ENCODE measurements at places on chromosomes 12 and 14.

DNA sequence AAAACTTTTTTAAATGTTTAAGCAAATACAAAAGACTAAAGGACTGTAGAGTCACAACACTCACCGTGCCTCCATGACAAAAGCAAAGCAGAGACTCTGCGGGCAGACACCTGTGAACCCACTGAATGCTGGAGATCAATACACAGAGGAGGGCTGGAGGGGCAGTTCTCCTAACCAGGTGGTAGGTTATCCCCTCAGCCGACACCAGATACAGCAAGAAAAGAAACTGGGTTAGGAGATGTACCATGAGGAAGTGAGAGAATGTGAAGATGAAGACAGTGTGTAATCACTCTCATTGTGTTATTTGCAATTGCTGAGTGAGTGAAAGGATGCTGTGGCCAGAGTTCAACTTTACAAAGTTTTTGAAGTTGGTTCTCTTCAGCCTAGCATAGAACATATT lies 480.3 kb downstream of the BCL11B start:
- no peak for DNase-seq

DNA sequence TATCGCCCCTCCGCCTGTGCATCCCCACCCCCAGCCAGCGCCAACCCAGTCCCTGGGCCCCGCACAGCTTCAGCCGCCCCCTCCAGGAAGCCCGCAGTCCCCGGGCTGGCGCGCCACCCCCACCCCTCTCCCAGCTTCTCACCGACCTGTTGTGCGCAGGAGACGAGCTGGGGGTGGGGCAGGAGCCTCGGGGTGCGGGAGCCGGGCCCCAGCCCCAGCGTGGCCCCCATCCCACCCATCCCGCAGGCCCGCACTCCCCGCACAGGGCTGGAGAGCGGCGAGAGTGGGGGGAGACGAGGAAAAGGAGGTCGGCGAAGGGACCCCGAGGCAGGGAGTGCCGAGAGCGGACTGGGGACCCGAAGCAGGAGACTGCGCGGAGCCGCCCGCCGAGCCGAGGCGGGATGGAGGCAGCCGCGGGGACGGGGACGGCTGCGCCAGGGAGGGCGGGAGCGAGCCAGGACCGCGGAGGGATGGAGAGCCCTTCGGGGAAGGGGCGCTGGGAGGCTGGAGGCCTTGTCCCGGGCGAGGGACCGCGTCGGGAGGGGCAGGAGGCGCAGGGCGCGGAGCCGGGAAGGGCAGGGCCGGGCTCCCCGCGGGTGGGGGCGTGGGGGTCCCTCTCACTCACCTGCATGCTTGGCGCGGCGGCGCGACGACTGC lies 498 bp downstream of the PIANP start:
- DNase-seq, result no peak

- DNase-seq, result no peak
These were observed at the start of gene GMPR2 for GRCh38 chr14:24232645-24233537. Gene GMPR2, plus strand, starts transcription at chr14:24232929. Its CDS starts 325 bp downstream, at chr14:24233254.

DNA sequence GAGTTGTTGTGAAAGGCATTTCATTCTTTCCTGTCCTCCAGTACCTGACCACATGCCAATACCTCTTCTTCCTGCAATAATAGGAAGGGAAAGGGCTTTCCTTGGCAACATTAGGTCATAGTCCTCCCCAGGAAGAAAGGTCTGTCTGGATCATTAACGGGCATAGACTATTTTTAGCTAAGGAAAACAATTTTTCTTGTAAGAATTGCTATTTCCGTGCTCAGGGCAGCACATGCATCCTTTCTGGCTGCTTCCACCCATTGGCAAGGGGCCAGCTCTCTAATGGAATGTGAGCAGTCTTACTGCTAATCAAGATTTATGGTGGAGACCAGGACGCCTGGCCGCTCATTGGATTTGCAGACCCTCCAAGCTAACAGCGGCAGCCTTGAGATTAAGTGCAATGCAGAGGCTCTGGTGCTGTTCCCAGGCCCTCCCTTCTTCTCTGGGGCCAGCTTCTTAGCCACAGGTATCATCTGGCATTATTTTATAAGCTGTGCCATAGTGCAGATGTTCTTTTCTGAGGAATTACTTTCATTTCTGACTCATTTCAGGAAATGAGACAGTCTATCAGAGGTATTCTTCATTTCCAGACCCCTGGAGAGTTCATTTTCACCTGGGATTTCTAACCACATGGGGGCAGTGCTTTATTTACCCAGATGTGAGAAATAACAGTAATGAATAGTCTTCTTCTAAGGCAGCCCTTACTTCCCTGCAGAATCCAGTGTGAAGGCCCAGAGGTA lies 52.9 kb downstream of the ANO6 start:
- DNase-seq, result no peak

DNA sequence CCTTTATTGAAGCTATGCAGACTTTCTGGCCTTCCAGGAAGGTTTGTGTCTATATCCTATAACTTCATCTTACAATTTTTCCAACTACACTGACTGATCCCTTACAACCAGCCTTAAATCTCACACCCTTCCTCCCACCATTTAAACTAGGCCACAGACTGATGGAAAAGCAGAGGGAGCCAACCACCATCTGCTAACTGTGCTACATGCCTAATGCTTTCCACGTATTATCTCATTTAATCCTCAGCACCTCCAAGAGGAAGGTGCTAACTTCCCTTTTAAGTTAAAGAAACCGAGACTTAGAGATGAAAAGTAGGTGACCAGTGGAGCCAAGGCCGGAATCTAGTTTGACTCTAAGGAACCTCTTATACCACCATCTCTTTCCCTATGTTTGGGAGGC lies 22.7 kb upstream of the BLTP3B start:
- DNase-seq, result no peak

DNA sequence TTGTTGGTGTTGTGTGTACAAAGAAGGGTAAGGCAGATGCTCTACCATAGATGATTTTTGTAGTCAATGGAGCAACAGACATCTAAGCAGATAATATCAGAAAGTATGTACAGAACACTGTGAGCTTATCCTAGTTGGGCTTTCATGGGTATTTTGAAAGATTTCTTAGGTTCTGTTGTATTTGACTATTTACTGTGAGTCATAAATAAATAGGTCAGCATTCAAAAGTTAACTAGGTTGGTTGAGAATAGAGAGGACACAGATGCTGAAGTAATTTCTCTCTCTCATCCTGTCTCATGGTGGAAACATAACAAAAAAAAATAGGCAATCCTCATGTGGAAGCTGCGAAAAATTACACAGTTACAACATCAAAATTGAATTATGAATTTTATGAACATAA lies 413.5 kb downstream of the CCDC91 start:
- no peak for DNase-seq

GRCh38 chr12:108772247-108772646 lies 40.9 kb upstream of the CORO1C start:
- no peak for DNase-seq

- no peak for DNase-seq
These were observed 6.8 kb downstream of the ENDOU start for GRCh38 chr12:47718531-47718930.

DNA sequence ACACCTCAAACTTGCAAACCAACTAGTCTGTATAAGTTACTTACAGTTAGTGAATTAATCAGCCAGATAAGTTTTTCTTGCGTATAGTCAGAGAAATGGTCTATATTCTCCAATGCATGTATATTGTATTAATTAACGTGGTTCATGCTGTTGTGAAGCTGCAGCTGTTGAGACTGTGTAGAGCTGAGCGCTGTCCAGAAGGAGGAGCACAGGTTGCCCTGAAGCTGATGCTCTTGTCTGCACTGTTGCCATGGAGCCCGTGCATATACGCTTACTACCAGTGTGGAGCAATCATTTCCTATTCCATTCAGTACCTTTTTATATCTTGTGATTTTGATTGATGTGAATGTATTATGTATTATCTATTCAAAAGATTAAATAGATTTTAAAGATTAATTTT lies 74.3 kb upstream of the ARID2 start:
- no peak for DNase-seq

- DNase-seq, result no peak
These were observed 25.7 kb downstream of the TUNAR start for GRCh38 chr14:95902273-95902826.

DNA sequence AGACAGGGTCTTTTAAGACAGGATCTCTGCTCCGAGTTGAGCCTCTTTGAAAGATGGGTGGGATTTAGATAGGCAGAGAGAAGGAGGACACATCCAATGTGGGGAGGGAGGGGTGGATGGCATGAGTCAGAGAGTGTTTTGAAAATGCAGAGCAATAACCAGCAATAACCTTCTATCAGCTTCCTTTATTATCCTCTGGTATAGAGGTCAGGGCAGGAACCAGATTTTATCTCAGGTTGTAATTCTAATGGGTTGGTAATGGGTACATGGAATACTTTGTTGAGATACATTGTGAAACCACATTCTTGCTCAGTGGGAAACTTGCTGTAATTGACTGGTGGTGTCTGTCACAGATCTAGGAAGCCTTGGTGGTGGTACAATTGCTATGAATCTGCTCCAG lies 37.6 kb upstream of the CCDC63 start:
- DNase-seq, result no peak

- DNase-seq, result no peak
These were observed 11.9 kb upstream of the TCL1A start for GRCh38 chr14:95725685-95726336.

DNA sequence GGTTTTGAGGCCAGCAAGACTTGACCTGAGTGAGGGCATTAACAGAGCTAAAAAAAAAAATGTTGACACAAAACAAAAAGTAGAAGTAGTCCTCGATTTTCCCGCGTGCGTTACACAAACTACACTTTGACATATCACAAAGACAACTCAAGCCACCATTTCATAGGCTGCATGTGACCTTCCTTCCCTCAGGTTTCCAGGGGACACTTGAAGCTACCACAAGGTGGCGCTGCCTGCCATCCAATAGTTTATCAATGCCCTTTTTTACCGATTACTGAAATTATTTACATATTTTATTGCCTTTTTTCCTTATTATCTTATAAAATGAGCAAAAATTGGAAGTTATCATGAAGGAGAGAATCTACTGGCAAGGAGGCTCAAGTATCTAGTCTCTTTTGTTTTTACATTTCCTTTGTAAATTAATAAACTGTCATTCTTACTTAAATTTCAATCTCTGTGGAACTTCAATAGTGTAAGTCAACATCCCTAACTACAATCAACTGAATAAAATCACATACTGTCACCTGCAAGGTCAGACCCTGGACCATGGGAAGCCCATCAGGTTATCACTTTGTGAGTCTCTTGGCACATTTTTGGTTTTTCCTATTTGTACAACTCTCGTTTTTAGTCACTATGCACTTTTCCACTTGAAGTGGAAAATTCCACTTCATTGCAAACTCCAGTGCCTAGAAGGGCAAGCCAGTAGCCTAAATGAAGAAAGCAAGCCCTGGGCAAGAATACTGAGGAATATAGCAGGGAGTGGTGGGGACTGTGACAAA lies 84.6 kb upstream of the CPSF6 start:
- peak; percentile 61 for DNase-seq

DNA sequence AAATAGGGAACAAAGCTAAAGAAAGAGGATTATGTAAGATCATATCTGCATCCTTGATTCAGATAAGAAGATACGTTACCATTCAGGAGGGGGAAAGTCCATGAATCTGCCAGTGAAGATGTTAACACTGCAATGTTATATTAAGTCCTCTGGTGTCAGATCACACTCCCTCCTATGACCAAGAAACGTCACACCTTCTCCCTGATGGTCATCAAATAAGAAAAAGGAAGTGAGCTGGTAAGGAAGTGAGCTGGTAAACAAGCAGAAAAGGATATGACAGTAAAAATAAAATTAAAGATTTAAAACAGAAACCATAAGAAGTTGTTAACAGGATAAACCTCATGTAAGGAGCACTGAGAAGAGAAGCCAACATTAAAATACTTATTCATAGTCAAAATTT lies 340.2 kb downstream of the SEC23A start:
- DNase-seq, result no peak

GRCh38 chr12:121214855-121215745 lies 5.2 kb downstream of the P2RX4 start:
- no peak for DNase-seq

GRCh38 chr12:113634474-113634873 lies 162.8 kb upstream of the LHX5 start:
- no peak for DNase-seq

DNA sequence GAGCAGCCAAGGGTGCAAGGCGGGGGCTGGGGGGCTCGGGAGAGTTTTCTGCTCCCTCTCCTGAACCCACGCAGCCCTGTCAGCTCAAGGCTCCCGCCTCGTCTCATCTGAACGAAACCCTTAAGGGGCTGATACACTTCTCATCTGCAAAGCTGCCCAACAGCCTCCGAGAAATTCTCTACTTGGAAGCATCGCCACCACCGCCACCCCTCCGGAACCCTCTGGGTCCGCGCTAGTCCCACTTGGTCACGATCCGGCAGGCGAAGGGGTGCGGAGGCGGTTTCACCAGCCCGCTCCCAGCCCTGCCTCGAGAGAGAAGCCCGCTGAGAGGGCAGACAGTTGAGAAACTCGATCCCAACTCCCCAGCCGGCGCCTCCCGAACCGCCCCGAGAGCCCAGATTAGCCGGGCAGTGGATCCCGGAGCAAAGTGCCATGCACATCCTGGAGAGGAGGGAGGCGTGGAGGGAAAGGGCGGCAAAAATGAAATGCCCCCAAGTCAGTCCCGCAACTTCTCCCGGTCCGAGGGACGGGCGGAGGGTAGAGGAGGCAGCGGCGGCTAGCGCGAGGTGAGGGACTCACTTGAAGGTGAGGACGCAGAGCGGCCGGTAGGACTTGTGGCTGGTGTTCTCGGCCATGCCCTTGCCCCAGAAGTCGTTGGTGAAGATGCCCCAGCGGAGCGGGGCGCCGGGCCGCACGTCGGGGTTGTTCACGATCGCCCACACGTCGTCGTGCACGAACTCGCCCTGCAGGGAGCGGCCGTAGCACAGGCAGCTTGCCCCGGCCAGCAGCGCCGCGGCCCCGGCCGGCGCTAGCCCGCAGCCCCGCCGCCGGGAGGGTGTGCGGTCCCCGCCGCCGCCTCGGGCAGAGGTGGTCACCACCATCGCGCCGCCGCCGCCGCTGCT lies 620 bp downstream of the TMTC1 start:
- DNase-seq, result no peak

DNA sequence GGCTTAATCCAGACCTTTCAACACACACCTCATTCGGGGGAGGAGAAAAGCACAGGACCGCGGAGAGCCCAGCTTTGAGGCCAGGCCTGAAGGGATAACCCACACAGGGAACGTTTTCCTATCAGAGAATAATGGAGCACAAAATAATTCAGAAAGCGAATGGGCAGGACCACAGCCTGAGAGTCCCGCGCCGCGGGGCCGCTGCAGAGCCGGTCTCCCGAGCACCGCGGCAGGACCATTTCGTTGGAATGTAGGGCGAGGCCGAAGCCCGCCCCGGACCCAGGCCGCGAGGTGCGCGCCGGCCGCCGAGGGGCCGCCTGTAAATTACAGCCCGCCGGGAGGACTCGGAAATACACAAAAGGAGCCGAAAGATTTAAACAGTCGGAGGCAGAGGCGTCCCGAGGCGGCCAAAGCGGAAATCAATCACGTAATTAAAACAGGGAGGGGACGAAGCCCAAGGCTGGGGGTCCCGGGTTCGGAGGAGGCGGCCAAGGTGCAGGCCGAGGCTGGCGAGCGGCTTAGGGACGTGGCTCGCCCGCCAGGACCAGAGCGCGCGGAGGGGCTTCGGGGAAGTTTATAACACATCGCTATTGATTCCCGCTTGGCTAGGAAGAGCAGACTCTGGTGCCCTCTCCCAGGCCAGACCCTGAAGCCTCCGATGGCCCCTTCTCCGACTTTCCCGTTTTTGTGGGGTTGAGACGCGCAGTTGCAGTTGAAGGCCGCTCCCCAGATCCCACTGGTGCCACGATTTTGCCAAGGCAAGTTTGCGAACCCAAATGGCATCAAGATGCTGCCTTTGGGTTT lies 6.3 kb upstream of the HOXC4 start:
- no peak for DNase-seq

GRCh38 chr14:84237881-84238280 lies 1292.1 kb upstream of the FLRT2 start:
- DNase-seq, result no peak
